ENCODE measurements at places on chromosomes 2 and 18.

DNA sequence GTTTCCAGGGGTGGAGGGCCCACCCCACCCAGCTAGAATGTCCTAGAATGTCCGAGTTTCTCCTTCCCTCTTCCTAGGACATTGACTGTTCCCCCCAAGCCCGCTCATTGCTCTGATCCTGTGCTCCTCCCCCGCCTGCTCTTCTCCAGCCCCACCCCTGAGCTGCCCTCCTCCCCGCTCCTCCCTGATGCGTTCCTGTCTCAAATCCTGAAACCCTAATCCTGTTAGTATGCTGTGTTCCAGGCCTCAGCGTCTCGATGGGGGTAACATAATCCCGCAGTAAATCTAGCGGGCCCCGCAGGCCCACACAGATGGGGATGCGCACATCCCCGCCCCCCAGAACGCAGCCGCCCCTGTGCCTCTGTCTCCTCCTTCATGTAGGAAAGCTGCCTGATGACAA is 51.3 kb downstream of the NRP2 start:
- no peak for DNase-seq

- no peak for DNase-seq
Measured at GRCh38 chr18:8989017-8989416, 113.5 kb upstream of the NDUFV2 start.

- no peak for DNase-seq
Measured at GRCh38 chr18:10490401-10491165, 35.2 kb upstream of the NAPG start.

- DNase-seq, result no peak
Measured at GRCh38 chr2:102356381-102356712, 751 bp downstream of the IL18R1 start.

DNA sequence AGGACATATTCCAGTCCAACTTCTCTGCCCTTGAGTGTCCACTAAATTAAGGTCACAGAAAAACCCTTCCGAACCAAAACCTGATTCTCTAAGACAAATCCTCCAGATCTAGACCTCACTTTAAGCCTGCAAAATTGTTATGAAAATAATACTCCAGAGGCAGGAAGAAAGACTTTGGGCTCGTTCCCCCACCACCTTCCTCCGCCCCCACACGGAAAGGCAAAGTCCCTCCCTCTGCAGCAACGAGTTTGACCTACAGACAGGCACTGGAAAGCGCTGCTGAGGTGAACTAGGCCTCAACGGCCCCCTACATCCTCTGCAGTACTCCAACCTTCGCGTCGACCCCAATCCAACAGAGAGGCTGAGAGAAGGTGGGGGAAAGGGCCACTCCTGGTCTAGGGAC is 808 bp downstream of the ATP5MC3 start:
- DNase-seq, result no peak

DNA sequence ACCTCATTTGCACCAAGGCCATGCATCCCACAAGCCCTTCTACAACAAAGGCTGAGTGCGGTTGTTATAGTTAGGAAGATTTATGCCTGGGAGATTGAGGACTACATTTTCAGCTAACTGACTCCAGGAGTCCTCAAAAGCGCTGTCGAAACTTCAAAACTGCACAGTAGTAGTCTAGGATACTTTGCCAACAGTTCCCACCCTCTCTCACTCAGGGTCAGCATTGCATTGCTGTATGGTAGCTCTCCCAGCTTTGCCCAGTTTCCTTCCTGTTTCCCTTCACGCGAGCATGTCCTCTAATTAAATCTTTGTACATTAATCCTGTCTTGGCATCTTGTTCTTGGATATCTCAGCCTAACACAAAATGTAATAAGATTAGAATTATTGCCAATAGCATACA is 420.6 kb upstream of the UBE2E3 start:
- no peak for DNase-seq

- DNase-seq, result no peak
Measured at GRCh38 chr2:201929281-201930026, 104.2 kb upstream of the FZD7 start.

DNA sequence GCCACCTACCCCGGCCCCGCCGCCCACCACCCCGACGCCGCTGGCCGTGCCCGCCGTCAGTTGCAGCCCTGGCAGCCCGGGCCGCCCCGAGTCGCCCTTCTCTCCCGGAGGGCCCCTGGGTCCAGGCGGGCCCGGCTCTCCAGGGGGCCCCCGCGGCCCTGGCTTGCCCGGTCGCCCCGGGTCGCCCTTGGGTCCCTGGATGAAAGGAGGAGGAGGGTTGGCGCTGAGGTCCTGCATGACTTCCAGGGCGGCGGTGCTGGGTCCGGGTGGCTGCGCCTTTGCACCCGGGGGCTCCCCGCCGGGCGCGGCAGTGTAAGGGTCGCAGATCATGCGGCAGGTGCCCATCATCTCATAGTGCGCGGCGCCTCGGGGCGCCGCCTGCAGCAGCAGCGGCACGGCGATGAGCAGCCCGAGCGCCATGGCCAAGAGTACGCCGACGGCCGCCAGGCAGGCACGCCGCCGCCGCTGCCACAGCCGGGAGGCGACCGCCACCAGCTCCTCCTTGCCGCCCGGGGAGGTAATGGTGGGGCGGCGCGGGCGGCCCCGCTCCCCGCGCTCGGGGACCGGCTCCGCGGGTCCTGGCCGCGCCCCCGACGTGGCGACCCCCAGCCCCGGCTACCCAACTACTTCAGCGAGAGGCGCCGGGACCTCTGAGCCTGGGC is 570 bp downstream of the C1QL2 start:
- no peak for DNase-seq

GRCh38 chr2:80461505-80462197 is 157.1 kb upstream of the LRRTM1 start:
- DNase-seq, result no peak

GRCh38 chr2:10413991-10414451 is 34.1 kb downstream of the ODC1 start:
- DNase-seq, result peak; percentile 16

DNA sequence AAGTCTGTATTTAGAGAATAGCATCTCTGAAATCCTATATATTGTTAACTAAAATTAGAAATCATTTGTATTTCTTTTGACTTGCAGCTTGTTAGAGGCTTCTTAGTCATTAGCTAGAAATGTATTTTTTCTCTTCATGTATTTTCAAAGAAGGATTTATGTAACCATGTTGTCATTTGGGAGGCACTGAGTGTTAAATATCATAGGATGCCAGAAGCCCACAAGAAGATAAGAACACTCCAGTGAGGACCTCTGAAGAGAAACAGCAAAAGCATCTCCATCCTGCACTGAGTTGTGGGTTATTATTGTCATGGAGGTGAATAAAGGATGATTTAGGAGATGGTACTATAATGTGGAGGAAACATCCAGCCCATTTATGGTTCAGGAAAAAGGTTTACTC is 93.5 kb downstream of the UBE2E3 start:
- no peak for DNase-seq

GRCh38 chr18:54205959-54206358 is 18.5 kb downstream of the MBD2 start:
- DNase-seq, result no peak

- peak; percentile 27 for DNase-seq
Measured at GRCh38 chr18:75210274-75211001, at the start of gene TSHZ1. TSS of gene TSHZ1 (plus strand) at chr18:75210797. CDS start at chr18:75211877, 1,080 bp downstream.

DNA sequence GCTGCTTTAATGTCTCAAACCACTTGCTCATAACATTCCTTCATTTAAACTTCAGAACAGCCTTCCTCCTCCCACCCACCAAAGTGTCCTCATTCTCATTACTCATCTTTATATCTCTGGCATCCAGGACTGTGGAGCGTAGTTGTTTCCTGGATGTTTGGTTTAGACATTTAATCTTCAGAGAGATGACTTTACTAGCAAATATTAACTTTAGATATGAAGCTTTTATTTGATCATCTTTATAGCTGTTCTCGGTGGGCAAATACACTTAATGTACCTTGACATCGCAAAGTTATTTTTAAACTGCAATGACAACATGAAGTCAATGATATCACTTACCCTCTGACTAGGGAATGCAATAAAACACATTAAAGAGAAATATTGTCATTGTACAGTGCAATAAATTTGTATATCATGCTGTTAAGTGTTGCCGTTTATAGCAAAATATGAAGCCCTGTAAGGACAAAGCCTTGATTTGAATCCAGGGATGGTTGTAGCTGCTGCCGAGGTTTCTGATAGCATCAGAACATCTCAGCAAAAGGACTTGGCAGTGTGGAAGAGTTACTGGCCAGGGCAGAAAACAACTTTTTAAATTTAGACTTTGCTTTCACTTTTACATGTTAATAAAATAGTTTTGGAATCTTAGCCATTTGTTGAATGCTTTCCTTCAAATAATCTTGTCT is 4.6 kb upstream of the LAMA3 start:
- no peak for DNase-seq

DNA sequence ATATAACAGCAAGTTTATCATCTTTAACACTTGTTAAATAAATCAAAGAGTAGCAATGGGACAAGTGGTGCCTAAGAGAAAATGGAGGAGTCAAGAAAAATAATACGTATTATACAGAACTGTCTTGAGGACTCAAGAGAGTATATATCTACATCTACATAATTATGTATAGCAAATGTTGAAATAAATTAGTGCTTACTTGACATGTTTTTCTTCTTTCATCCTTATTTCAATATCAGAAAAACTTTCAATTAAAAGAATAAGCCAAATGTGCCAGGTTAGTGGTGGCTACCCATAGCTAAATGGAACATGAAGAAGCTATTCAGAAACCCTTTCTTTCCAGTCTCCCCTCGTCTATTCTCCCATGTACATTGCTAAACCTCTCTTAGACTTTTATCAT is 267.3 kb upstream of the SPOPL start:
- DNase-seq, result no peak

- DNase-seq, result no peak
Measured at GRCh38 chr2:127053731-127054603, 53.0 kb downstream of the BIN1 start.

- no peak for DNase-seq
Measured at GRCh38 chr2:168375195-168375798, 80.8 kb upstream of the CERS6 start.

GRCh38 chr2:8563814-8564474 is 117.9 kb upstream of the ID2 start:
- DNase-seq, result no peak

- no peak for DNase-seq
Measured at GRCh38 chr18:33097126-33097525, 324.3 kb upstream of the KLHL14 start.

DNA sequence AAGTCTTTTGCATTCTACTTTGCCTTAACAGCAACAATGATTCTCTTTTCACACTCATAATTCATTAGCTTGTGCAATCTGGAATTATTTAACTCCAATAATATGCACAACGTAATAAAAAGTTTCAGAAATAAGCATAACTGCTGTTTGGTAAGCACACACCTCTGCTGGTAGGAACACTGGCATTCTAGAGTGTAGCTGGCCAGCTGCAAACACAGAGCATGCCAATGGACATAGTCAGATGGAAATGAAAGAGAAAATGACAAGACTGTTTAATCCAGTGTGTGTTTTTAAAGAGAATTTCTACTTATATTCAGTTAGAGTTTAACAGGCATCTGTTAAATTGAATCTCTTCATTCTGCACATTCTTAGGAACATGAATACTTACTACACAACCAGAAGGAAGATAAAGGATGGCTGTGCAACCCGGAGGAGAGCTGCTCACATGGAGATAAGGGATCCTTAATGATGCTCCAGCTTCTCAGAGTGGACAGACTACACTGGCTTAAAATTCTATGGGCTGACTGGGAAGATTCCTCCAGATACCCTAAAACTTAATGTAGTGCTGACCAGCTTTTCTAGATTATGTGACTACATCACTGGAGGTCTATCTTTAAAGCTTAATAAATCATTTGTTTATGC is 94.6 kb upstream of the CHAC2 start:
- no peak for DNase-seq

DNA sequence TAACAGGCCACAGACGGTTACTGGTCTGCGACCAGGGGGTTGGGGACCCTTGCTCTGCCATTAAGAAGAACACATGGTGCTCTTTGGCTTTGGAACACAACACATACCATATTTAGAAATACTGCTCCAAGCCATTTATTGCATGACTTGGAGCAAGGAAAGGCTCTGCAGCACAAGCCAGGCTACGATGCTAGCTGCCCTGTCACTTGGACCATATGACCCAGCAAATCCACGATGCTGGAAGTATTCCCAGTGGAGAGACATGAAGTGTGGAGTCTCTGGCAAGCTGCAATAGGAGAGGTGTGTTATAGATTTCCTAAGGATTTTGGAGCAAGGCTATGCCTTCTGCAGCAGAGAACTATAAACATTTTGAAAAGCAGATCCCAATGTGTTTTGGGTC is 171.2 kb downstream of the HAUS1 start:
- DNase-seq, result no peak

GRCh38 chr2:141021611-141022010 is 1109.2 kb downstream of the LRP1B start:
- no peak for DNase-seq

- no peak for DNase-seq
Measured at GRCh38 chr2:198072655-198073054, 268.3 kb downstream of the PLCL1 start.

GRCh38 chr2:51758081-51758480 is 726.1 kb upstream of the NRXN1 start:
- DNase-seq, result no peak

DNA sequence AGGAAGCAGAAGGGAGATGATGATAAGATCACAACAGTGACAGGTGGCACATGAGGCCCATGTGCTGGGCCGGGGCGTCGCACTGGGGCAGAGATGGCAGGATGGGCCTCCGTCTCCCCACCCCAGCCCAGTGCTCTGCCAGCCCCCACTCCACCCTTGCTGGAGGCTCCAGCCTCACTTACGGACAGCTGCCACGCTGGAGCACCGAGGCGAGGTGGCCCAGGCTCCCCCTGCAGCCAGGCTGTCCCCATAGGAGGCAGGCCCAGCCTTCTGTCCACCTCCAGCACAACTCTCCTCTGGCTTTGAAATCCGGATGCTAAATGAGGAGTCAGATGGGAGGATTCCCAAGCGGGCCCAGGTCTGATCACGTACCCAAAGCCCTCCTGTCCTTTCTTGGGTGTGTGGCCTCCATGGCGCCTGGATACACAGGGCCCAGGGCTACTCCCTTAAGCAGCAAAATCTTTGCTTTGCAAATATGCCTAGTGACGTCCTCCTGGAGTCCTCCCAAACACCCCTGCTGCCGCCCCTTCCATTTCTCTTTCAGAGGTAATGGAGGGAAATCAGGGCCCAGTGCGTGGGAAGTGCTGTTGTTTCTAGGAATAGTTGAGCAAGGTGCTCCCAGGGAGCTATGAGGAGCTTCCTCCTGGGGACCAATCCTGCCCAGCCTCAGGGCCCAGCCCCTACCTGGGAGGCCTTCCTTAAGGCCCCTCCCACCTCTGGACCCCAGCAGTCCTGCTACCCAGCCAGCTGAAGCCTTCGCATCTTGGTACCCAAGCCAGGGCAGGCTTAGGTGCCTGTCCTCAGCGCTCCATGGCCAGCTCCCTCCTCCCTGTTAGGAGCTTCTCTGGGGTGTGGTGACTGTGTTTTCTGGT is 170.4 kb upstream of the MYCN start:
- no peak for DNase-seq

DNA sequence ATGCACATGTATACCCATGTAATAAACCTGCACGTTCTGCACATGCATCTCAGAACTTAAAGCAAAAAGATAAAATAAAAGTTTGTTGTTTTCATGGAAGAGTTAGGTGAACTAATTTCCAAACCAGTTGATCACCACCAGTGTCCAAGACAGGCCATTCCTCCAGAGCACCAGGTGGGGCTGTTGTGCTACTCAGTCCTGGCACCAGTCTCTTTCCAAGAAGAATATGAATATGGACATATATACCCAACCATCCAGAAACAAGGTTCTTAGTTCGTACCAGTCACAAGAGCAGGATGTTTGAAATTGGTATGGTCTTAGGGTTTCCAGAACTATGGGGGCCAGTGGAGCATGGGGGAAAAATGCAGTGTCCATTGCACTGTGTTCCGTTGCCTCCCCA is 17.2 kb upstream of the TNP1 start:
- DNase-seq, result no peak
